ENCODE measurements at places on chromosomes 6 and 20. TPM values are rescaled to one million over a fixed set of nuclear protein-coding genes. Genes with fewer than 3 reads are reported as not detected.

The PMEPA1 gene
- 1.9 TPM for total RNA-seq

GRCh38 chr6:90537723-90538258 lies 49.1 kb downstream of the MAP3K7 start:
- no peak for DNase-seq

- no peak for DNase-seq
Measured at GRCh38 chr6:62446647-62447316, 160.8 kb upstream of the KHDRBS2 start.

The CST2 gene
- total RNA-seq: not detected

The SRC gene
- 4.1 TPM for total RNA-seq

- DNase-seq: no peak
Measured at GRCh38 chr6:24186349-24186748, 60.3 kb downstream of the NRSN1 start.

GRCh38 chr20:38278131-38278530 lies 17.6 kb upstream of the KIAA1755 start:
- DNase-seq: no peak

DNA sequence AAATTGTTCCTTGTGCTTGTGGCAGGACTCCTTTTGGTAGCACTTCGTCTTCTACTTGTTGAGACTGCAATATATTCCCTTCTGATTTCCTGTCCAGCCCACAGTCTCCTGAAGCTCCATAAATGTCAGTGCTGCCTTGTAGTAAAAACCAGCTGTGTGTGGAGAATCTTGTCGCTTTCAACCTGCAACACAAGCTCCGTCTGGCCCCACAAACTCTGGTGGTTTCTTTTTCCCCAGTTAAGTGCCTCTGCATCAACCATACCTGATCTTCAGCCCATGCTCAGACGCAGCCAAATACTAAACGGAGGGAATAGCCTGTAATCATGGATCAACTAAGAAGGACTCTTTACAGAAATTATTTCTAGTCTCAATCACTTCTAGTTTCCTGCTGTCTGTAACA lies 1133.3 kb upstream of the ADGRB3 start:
- DNase-seq: no peak

The ALDH5A1 gene
- total RNA-seq: 1.0 TPM

The MLN gene
- not detected for total RNA-seq

The PSORS1C1 gene
- 4.7 TPM for total RNA-seq

DNA sequence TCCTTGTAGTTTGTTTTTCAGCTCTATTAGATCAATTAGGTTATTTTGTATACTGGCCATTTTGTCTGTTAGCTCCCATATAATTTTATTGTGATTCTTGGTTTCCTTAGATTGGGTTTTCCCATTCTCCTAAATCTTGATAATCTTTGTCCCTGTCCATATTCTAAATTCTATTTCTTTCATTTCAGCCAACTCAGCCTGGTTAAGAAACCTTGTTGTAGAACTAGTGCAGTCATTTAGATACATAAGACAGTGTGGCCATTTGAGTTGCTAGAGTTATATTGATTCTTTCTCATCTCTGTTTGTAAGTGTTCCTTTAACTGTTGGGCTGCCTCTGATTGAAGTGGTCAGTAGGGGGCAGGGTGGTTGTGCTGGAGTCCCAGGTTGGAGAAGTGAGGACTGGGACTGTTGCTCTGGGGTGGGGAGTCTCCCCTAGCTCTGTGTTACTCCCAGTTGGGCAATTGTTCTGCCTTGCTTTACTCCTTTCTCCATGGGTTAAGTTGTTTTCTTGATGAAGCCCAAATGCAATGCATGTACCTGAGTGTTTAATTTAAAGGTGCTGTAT lies 98.8 kb upstream of the NRN1 start:
- DNase-seq: peak; percentile 13

The ARFGEF3 gene
- total RNA-seq: 5.8 TPM

GRCh38 chr6:39432330-39433025 lies 110.0 kb upstream of the KCNK16 start:
- no peak for DNase-seq

GRCh38 chr6:107114926-107115694 lies at the start of gene BEND3:
Gene BEND3 (minus strand): TSS chr6:107115515. CDS start chr6:107099285, 16,230 bp downstream.
- DNase-seq: peak; percentile 50

The TRIM26 gene
- 29.3 TPM for total RNA-seq

DNA sequence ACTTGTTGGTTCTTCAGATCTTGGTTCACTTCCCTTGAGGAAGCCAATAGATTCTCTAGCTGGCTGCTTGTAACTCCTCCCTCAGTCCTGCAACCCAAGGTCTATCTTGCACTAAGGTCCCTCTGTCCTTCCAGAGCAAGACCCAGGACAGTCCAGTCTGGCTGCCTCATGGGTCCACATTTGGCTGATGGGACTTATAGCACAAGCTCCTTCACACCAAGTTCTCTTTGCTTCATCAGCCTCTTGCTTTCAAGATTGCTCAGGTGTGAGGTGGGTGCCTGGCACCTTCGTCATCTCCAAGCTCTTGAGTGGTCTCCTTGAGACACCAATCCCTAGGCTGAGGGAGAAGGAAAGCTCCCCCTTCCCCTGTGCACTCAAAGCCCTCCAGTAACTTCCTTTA lies 28.3 kb downstream of the NSFL1C start:
- no peak for DNase-seq

- DNase-seq: peak; percentile 67
Measured at GRCh38 chr20:58256842-58257241, 28.4 kb upstream of the ANKRD60 start.

The OR2B6 gene
- total RNA-seq: not detected

DNA sequence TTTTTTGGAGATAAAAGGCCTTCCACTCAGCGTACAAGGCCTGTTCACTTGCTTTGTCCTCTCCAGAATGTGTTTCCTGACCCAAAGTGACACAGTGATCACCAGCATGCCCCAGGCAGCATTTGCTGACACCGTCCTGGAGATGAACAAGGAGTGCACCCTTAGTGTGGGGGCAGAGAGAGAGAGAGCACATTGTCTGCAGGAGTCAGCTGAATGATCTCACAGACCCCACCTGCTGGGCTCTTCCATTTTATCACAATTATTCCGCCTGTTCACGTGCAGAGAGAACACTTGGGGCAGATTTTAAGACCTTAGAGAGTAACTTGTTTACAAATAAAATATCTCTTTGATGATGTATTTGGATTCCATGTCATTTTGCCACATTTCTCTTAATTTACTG lies 22.4 kb upstream of the MAS1L start:
- no peak for DNase-seq

DNA sequence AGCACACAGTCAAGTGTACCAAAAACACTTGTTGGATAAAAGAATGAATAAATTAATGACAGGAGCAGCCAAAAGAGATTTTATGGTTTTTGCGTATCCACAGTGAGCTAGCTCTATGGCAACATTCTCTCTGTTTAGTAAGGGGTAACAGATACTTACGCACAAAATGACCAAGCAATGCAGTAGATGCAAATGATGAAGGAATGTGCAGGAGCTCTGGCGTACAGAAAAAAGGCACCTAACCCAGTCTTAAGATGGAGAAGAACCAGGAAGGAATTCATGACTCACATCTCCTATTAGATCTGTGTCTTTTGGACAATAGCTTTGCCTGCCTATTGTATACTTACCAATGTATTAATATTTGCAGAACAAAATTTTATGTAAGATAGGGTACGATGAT lies 191.9 kb upstream of the PREP start:
- DNase-seq: peak; percentile 32

DNA sequence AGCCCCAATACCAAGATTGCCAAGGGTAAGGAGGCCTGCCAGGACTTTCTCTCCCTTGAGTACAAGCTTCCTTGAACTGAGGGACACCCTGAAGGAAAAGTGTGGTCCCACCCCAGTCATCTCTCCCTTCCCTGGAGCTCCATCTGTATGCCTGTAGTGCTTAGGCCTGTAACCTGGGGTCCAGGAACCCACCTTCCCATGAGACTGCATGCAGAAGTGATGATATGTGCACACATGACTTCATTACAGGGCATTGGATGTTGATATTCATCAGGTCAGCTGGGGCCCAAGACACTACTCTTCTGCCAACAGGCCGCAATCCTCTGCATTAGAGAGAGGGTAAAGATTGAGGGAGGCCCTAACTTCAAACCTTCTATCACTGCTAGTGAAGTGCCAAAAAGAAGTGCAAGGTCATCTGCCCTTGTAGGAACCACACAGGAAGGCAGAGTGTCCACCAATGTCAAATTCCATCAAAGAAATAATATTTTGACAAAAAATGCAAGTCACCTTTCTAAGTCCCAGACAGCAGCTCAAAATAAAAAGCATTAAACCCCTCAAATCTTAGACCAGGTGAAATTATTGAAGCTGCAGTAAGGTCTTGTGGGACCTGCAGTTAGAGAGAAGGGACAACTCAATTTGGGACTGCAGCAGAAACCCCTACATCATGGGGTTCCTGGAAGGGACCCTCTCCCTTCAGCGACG lies 5.1 kb downstream of the HLA-F start:
- no peak for DNase-seq

The PHACTR1 gene
- total RNA-seq: 4.1 TPM

The HSPA12B gene
- total RNA-seq: 16.7 TPM

GRCh38 chr6:163862701-163863100 lies 448.2 kb downstream of the QKI start:
- no peak for DNase-seq

GRCh38 chr20:24938498-24938897 lies 10.6 kb upstream of the CST7 start:
- DNase-seq: no peak

GRCh38 chr20:34927736-34928135 lies 27.9 kb downstream of the GSS start:
- no peak for DNase-seq

DNA sequence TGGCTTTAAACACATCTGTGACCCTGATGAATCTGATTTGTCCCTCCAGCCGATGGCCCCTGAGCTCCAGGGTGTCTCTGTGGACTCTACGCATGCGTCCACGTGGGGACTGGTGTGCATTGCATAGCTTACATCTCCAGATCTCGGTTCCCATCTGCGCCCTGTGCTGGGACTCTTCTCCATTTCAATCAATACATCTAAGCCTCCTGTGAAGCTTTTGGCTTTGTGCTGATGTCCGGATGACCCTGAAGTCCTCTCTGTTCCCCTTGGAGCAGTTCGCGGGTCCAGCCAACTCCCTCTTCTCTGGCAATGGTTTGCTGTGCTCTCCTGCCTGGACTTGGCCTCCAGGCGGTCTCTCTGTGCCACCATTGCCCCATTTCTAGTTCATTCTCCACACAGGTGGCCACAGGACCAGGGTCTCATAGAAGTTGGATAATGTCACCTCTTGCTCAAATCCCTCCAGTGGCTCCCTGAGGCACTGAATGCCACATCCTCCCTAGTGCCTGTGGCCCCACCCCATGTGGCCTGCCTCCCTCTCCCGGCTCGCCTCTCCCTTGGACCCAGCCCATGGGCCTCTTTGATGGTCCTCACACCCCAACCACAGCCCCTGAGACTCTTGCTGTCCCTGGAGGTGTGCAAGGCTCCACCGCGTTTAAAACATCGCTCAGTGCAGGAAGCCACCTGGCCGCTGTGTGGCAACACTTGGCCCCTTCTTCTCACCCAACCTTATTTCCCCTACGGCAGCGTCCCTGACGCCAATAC lies 155.4 kb downstream of the SYCP2 start:
- no peak for DNase-seq

DNA sequence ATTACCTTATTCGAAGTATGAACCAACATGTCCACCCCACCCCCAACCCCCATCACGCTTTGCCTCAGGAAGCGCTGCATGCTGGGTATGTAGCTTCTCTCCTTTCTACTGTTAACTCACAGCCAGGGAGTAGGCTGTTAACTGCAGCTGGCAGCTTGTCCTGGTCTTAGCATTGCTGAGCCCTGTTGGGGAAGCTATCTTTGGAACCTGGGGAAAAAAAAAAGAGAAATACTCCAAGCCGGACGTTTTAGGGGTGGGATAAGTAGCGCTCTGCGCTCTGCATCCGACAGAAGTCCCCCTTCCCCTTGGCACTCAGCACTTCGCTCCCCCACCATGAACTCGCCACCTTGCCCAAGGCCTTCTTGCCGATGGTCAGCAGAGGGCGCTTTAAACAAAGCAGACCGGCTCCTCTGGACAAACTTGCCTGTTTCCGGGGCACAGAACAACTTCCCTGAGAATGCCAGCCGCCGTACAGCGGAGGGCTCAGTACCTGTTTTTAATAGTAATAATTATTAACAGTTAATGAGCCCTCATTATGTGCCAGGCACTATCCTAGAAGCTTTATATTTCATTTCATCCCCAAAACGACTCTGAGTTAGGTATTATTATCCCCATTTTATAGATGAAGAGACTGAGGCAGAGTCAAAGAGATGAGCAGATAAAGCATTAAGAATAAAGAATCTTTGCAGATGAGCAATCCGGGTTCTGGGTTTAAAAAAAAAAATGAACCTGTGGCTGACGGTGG lies 35.2 kb upstream of the MDFI start:
- DNase-seq: peak; percentile 91

GRCh38 chr6:15708231-15708630 lies 45.4 kb upstream of the DTNBP1 start:
- DNase-seq: no peak

- DNase-seq: no peak
Measured at GRCh38 chr6:162363757-162364156, 363.8 kb downstream of the PRKN start.

The THBS2 gene
- total RNA-seq: 2.0 TPM

The GCNT2 gene
- total RNA-seq: 53.9 TPM

DNA sequence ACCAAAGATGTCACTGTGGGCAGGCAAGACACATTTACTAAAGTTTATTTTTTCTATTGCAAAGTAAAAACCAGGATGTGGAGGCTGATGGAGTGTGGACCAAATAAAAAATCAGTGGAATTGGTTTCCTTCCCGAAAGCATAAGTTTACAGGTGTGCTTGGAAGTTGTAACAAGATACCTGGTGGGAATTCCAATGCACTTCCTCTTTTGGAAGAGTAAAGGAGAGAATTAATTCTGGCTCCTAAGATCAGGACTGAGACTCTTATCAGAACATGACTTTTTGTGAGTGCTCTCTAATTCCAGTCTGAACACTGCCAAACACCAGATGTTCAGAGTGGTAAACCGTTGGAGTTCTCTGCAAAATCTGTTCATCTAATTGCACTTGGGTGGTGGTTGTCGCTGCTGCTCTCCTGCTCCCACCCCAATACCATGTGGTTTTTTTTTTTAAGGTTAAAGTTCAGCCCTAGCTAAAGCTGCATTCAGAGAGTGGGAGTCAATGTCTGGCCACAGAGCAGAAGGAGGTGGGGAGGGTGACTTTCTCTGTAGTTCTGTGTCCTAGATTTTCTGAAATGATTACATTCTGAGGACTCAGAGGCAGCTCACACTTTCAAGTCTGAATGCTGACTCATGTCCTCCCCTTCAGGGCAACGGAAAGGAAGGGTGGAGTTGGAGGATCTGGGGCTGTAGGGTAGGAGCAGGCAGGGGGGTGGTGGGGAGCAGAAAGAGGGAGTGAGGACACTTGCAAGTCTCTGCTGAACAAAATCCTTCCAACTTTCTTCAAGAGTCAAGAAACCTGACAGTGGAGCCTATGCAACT lies 275.8 kb upstream of the PRDM1 start:
- peak; percentile 50 for DNase-seq

- DNase-seq: peak; percentile 4
Measured at GRCh38 chr6:61809004-61809595, 476.9 kb downstream of the KHDRBS2 start.

The SLC17A9 gene
- total RNA-seq: 11.8 TPM

DNA sequence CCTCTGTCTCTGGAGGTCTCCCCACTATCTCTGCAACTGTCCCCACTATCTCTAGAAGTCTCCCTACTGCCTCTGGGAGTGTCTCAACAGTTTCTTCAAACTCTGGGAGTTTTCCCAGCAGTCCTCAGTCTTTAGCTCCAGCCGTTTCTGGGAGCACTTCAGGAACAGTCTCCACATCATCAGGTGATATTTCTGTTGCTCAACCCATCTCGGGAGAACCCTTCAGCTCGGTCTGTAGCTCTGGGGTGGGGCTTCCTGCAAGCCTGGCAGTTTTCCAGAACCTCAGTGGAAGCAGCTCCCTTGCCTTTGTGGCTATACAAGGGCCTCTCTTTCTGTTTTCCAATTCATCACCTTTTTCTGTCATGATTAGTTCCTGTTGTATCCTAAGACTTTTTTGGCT lies 3.0 kb upstream of the SFTA2 start:
- DNase-seq: no peak
